ENCODE measurements at places on chromosomes 1 and 21.

DNA sequence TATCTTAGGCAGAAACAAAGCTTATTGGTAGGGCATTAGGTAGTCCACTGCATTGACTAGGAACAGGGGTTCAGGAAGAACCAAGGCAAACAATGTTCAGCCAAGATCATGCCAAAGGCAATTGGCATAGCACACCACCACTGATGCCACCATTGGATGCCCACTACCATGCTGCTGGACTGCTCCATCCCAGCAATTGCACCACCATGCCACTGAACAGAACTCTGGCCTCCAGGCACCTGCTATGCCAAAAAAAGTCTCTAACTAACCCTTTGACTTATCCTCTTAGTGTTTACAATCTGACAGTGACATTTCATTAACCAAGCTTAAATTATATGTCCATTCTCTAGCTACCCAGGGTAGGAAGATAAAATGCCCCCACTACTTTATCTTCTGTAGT, 509.6 kb upstream of the CAMK1G start:
- no peak for DNase-seq

DNA sequence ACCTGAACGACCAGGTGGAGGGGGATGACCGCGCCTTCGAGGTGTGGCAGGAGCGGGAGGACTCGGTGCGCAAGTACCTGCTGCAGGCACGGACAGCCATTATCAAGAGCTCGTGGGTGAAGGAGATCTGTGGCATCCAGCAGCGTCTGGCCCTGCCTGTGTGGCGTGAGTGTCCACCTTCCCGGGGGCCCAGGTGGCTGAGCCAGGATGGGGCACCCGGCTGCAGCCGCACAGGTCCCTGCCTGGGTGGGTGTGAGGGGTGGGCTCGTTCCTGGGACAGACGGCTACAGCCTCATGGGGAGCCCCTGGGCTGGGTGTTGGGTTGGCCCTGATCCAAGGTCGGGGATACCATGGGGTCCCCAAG, 65.2 kb downstream of the TRIM11 start:
- DNase-seq: no peak

DNA sequence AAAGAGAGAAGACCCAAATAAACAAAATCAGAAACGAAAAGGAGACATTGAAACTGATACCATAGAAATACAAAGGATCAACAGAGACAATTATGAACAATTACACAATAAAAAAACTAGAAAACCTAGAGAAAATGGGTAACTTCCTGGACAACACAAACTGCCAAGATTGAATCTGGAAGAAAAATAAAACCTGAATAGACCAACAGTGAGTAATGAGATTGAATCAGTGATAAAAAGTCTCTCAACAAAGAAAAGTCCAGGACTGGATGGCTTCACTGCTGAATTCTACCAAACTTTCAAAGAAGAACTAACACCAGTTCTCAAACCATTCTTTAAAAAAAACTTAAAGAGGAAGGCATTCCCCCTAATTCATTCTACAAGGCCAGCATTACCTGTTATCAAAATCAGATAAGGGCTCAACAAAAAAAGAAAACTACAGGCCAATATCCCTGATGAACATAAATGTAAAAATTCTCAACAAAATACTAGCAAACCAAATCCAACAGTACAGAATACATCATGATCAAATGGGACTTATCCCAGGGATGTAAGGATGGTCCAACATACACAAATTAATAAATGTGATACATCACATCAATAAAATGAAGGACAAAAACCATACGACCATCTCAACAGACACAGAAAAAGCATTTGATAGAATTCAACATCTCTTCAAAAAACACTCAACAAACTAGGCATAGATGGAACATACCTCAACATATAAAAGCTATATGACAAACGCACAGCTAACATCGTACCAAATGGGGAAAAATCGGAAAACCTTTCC, 119.9 kb downstream of the ACBD6 start:
- DNase-seq: no peak

GRCh38 chr1:150576367-150576711, 3.1 kb downstream of the MCL1 start:
- DNase-seq: no peak
